ENCODE measurements at places on chromosomes 1 and 21.

GRCh38 chr1:230423261-230423660 is 2.9 kb downstream of the PGBD5 start:
- H3K36me3 ChIP-seq, result no peaks in the 10 kb centered on the region
- H3K27me3 ChIP-seq, result peaks cover 39% of the 10 kb centered on the region
- DNase-seq, result no peak
- H3K4me1 ChIP-seq, result peaks cover 6% of the 10 kb centered on the region

GRCh38 chr1:6108937-6109614 is 63.4 kb downstream of the KCNAB2 start:
- no peaks in the 10 kb centered on the region for H3K36me3 ChIP-seq
- H3K27me3 ChIP-seq, result peaks cover 9% of the 10 kb centered on the region
- peak; percentile 75 for DNase-seq
- H3K4me3 ChIP-seq, result no peak overlapping the region
- no peaks in the 10 kb centered on the region for H3K4me1 ChIP-seq
- H3K27ac ChIP-seq, result no peak overlapping the region

- no peaks in the 10 kb centered on the region for H3K36me3 ChIP-seq
- no peak for DNase-seq
- no peak overlapping the region for H3K27ac ChIP-seq
- H3K4me3 ChIP-seq, result no peak overlapping the region
- peaks cover 5% of the 10 kb centered on the region for H3K27me3 ChIP-seq
Observed at GRCh38 chr1:26094677-26095383, 16.8 kb upstream of the PDIK1L start.

DNA sequence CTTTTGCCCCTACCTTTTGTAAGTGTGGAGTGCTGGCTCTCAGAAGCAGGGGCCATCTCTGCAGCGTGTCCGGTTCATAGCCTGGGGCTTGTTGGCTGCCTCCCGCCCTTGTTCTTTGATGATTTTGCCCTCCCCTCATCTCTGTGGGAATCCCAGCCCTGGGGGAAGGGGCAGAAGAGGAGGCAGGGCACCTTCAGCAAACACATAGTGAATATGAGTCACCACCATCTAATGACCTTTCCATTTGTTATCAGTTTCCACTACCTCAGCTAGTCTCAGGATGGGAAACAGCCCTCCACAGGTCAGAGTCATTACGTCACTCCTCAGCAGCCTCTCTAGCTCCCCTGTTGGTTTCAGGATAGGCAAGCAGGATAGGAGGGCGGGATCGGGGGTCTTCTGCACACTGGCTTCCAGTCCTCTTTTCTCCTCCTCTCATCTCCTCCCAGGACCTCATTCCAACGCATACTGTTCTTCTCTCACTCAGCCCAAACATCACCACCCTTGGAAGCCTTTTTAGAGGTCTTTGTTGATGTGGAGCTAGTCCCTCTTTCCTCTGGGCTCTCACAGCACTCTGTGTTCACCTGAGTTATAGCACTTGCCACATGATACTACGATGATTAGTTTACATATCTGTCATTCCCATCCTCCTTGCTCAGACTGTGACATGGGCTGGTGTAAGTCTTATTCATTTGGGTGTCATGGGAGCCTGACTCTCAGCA is 15.8 kb downstream of the GADD45A start:
- no peak for DNase-seq
- H3K36me3 ChIP-seq, result peaks cover 27% of the 10 kb centered on the region
- no peaks in the 10 kb centered on the region for H3K27me3 ChIP-seq
- H3K4me3 ChIP-seq, result no peak overlapping the region
- H3K27ac ChIP-seq, result no peak overlapping the region
- no peaks in the 10 kb centered on the region for H3K4me1 ChIP-seq

- H3K36me3 ChIP-seq, result no peaks in the 10 kb centered on the region
- H3K4me3 ChIP-seq, result no peak overlapping the region
- no peak for DNase-seq
- H3K27me3 ChIP-seq, result no peaks in the 10 kb centered on the region
Observed at GRCh38 chr1:192225703-192226102, 67.4 kb downstream of the RGS18 start.

GRCh38 chr1:193229136-193229535 is 42.7 kb upstream of the B3GALT2 start:
- H3K4me1 ChIP-seq, result no peaks in the 10 kb centered on the region
- H3K4me3 ChIP-seq, result no peak overlapping the region
- DNase-seq, result no peak
- no peaks in the 10 kb centered on the region for H3K27me3 ChIP-seq

GRCh38 chr21:21101911-21102310 is 103.7 kb downstream of the NCAM2 start:
- H3K36me3 ChIP-seq, result no peaks in the 10 kb centered on the region
- H3K27me3 ChIP-seq, result no peaks in the 10 kb centered on the region
- H3K4me3 ChIP-seq, result no peak overlapping the region
- H3K27ac ChIP-seq, result no peak overlapping the region

DNA sequence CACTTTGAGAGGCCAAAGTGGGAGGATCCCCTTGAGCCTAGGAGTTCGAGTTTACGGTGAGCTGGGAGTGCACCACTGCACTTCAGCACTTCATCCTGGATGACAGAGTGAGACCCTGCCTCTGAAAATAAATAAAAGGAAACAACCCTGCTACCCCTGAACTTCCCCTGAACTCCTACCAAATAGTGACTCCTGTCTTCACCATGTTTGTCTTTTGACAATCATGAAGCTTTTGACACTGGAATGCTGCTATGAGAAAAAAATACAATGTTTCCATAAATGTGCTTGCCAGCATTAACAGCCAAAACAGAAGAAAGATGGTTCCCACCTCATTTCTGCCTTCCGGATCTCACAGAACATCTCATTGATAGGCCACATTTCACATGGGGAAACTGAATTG is 10.4 kb downstream of the ZBTB8A start:
- no peaks in the 10 kb centered on the region for H3K36me3 ChIP-seq
- H3K4me3 ChIP-seq, result no peak overlapping the region
- H3K27ac ChIP-seq, result no peak overlapping the region
- H3K27me3 ChIP-seq, result no peaks in the 10 kb centered on the region
- H3K4me1 ChIP-seq, result peaks cover 4% of the 10 kb centered on the region

GRCh38 chr1:212716161-212716560 is 16.5 kb upstream of the BATF3 start:
- no peaks in the 10 kb centered on the region for H3K4me1 ChIP-seq
- no peak overlapping the region for H3K4me3 ChIP-seq
- no peak for DNase-seq

DNA sequence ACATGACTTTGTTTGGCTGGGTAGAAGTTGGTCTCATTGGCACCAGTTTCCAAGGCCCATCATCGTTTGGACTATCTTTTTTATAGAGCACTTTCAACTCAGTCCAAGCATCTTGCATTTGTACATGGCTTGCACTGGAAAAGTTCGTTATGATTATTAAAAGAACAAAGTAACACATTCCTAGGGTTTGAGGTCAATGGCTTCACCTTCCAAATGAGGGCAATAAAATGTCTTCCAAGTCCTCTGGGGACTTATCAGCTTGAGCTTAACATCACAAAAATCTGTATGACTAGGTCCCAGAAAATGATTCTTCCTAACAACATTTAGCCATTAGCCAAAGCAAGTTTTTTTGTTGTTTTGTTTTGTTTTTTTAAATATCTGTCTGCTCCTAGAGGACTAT is 610.8 kb downstream of the LMO4 start:
- H3K4me1 ChIP-seq, result no peaks in the 10 kb centered on the region
- no peak overlapping the region for H3K4me3 ChIP-seq
- no peak overlapping the region for H3K27ac ChIP-seq
- H3K27me3 ChIP-seq, result no peaks in the 10 kb centered on the region
- H3K36me3 ChIP-seq, result no peaks in the 10 kb centered on the region

GRCh38 chr1:184972315-184973055 is 1.8 kb downstream of the NIBAN1 start:
- peaks cover 9% of the 10 kb centered on the region for H3K4me1 ChIP-seq
- H3K36me3 ChIP-seq, result no peaks in the 10 kb centered on the region
- no peak overlapping the region for H3K27ac ChIP-seq
- peak overlapping the region; percentile 73 for H3K4me3 ChIP-seq

DNA sequence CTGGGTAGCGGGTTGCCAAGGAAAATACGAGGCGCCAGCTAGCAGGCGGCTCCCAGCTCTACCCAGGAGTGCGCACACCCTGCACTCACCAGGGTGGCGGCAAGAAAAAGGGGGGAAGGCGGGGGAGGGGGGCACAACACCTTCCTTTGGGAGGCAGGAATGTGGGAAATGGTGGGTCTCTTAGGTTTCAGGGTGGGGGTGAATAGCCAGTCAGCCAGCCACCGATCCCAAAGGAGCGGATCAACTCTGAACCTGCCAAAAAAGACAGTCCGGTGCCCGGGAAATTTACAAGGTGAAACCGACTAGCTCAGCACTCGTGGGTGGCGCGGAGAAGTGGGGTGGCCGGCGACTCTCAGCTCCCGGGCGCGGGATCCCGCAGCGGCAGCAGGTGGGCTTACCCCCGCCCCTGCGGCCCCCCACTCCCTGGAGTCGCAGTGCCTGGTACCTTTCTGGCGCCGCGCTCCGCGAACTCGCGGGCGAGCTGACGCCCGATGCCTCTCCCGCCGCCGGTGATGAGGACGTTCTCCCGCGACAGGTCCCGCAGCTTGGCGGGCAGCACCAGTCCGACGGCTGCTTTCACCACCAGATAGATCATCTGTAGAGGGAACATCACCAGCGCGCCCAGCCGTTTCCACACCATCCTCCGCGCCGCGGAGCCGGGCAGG is 1.2 kb downstream of the DHRS3 start:
- H3K4me3 ChIP-seq, result peak overlapping the region; percentile 85
- H3K36me3 ChIP-seq, result peaks cover 6% of the 10 kb centered on the region
- peak; percentile 79 for DNase-seq
- H3K4me1 ChIP-seq, result peaks cover 35% of the 10 kb centered on the region
- peak overlapping the region; percentile 93 for H3K27ac ChIP-seq

DNA sequence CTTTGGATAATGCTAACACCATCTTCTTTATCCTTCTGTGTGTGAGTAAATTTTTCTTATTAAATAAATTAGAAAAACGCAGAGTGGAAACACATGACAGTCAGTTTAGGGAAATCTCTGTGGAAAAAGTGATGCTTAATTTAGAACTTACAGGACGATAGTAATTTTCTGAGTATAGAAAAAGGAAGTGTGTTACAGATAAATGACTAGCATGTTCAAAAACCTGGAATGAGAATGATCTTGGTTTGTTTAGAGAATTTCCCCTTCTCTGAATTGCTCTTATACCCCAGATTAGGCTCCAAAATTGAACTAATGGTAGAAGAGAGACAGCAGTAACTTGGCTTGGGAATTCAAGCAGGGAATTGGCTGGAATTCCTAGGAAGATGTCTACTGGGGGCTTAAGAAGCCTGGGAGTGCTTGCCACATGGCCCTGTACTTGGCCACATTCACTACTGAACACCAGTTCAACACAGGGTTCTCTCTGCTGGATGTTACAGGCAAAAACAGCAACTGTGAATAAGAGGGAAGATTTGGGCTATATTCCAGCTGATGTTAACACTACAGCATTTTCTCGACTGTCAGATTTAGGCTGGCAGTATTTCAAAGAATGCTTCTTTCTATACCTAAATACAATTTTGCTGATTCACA is 1004.2 kb downstream of the TTLL7 start:
- H3K4me1 ChIP-seq, result no peaks in the 10 kb centered on the region
- no peak for DNase-seq
- H3K27me3 ChIP-seq, result no peaks in the 10 kb centered on the region
- H3K36me3 ChIP-seq, result no peaks in the 10 kb centered on the region

DNA sequence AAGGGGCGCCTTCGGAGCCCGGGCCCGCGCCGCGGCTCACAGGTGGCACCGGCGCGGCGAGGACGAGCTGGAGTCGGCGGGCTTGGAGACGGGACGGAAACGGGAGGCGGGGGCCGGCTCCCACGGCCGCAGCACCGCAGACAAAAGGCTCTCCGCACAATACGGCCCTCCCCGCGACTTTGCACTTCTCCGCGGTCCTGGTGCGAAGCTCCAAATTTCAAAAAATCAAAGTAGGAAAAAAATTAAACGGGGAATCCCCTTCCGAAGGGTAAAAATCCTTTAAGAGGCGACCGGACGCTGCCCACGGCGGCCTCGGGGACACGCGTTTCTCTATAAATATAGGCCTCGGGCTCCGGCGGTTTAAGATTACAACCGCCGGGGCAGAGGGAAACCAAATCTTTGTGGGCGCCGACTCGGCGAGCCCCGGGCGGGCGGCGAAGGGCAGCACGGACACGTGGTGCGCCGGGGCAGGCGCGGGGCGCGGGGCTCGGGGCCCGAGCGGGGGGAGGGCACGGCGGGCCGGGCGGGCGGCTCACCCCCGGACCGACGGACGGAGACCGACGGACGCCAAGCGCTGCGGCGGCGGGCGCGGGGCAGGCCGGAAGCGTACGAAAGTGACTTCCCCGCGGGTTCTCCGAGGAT is 453 bp downstream of the PABPC4 start:
- peak overlapping the region; percentile 89 for H3K4me3 ChIP-seq
- peaks cover 29% of the 10 kb centered on the region for H3K4me1 ChIP-seq
- DNase-seq, result peak; percentile 73
- H3K27me3 ChIP-seq, result no peaks in the 10 kb centered on the region
- peak overlapping the region; percentile 83 for H3K27ac ChIP-seq
- H3K36me3 ChIP-seq, result peaks cover 17% of the 10 kb centered on the region
